BE2C (cell line): ENCODE measurements at places on chromosomes 3 and 15.

GRCh38 chr3:158140396-158140795, 30.5 kb downstream of the RSRC1 start:
- DNase-seq: no peak

DNA sequence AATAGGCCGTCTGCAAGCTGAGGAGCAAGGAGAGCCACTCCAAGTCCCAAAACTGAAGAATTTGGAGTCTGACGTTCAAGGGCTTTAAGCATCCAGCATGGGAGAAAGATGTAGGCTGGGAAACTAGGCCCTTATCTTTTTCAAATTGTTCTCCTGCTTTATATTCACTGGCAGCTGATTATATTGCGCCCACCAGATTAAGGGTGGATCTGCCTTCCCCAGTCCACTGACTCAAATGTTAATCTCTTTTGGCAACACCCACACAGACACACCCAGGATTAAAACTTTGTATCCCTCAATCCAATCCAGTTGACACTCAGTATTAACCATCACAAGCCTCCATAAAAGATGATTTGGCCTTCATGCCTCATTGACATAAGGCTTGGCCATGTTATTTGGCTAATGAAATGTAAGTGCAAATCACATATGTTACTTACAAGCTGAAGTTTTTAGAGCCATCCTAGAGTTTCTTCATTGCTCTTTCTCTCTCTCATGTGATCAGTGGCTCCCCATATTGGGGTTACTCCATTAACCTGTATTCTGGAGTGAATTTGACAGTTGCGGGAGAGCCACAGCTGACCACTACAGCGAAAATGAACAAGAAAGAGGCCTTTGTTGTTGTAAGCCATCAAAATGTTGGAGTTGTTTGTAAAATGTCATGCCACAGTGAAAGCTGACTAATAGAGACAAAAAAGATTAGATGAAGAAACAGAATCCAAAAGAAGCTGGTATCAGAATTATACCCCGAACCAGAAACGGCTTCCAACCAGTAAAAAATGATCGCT, 61.7 kb downstream of the GBE1 start:
- DNase-seq: no peak

DNA sequence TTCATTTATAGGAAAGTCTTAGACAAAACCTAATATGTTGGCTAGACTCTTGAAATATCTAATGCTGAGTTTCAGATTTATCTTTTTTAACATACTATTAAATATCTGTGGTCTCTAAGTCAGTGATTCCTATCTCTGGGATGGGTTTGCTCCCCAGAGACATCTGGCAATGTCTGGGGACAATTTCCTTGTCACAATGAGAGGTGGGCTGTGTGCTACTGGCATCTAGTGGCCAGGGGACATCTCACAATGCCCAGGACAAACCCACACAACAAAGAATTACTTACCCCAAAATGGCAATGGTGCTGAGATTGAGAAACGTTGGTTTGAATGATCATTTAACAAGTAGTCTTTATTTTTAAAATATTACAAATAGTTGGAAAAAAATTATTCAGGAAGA, 602.1 kb downstream of the MAGI1 start:
- DNase-seq: peak; percentile 77

DNA sequence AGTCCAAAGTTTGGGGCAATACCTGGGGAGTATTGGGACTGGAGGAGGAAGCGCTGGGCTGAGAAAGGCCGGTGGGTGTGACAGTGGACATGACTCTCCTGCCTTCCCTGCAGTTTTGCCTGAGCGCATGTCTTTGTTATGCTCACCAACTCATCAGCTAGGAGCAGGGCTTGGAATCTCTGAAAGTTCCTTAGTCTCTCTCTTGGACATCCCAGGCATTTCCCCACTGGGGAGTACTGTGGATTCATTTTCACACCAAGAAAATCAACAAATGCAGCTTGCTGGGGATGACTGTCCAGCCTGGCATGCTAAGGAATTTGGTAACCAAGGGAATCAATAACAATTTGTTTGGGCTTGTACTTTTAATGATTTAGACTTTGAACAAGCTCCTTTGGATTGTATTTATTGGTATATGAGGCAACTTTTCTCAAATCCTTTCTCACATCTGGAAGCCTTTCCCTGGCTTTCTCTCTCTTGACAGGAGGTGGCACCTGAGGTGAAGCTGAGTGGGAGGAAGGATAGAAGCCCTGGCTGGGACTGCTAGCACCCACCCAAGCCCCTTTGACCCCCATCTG, 48.5 kb upstream of the CHST2 start:
- DNase-seq: no peak

- DNase-seq: no peak
These were observed 573.3 kb upstream of the TBL1XR1 start for GRCh38 chr3:177770383-177771230.

GRCh38 chr3:192054881-192055280, 593.9 kb downstream of the PYDC2 start:
- DNase-seq: no peak

DNA sequence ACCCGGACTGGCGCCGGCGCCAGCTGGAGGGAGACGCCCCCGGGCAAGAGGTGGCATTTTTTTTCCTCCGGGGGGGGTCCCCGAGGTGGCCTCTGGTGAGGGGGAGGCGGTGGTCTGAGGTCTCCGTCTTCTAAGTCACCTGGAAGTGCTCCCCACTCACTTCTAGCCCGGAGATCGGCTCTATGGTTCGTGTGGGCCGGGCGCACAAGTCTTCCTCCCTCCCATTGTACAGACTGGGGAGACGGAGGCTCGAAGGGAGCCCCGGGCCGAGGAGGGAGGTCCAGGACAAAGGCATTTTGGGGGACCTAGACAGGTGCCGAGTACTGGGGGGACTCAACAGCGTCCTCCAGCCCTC, 4.4 kb downstream of the GATA2 start:
- peak; percentile 69 for DNase-seq

GRCh38 chr3:193207290-193208273, 33.4 kb upstream of the PLAAT1 start:
- DNase-seq: no peak

- DNase-seq: no peak
These were observed 31.4 kb downstream of the KCNMB2 start for GRCh38 chr3:178567611-178568010.

- no peak for DNase-seq
These were observed 500.1 kb downstream of the OCA2 start for GRCh38 chr15:27599034-27599433.

GRCh38 chr15:64050281-64051092, 4.2 kb upstream of the DAPK2 start:
- peak; percentile 24 for DNase-seq

GRCh38 chr15:79084308-79084968, 6.1 kb downstream of the RASGRF1 start:
- DNase-seq: no peak

DNA sequence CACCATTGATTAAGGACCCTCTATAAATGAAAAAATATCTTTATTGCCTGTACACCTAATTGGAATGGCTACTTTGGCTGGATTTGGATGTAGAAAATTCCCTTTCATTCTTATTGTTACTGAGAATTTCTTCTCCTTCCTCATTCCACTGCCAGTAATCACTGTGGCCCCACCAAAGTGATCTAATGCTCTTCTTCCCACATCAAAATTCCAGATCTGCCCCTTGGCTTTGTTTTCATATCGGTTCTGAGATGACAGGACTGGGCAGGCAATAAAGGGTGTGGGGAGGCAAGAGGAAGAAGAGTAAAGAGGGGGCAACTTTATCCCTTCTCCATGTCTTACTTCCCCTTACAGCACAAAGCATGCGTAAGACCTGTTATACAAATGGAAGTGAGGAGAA, 2.1 kb downstream of the ANKUB1 start:
- no peak for DNase-seq

- no peak for DNase-seq
These were observed 8.0 kb downstream of the FBLN2 start for GRCh38 chr3:13556917-13557316.

- no peak for DNase-seq
These were observed 40.7 kb upstream of the RSL24D1 start for GRCh38 chr15:55237219-55238130.

DNA sequence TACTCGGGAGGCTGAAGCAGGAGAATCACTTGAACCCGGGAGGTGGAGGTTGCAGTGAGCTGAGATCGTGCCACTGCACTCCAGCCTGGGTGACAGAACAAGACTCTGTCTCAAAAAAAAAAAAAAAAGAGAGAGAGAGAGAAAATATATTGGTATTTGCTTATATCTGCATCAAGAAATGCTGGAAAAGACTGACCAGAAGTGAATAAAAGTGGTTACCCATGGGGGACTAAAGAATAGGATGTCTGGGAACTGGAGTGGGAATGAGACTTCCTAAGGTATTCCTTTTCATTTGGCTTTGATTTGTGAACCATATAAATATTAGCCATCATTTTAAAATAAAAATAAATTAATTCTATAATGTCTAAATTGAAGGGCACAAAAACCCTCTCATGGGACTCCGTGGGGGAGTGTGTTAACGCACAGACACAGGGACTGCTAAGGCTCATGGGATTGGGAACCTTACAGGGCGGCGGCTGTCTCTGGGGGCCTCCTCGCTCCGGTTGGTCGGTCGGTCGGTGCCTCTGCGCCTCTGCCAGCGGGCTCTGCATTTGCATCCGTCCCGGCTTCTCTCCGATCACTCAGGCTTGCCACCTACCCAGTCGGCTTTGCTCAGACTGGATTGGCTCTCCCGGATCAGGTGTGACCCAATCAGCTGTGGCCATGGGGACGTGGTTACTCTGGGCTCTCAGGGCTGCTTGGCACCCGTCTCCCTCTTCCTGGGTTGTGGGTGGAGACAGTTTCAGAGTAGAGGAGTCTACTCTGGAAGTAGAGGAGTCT, 12.7 kb upstream of the TSPAN3 start:
- peak; percentile 95 for DNase-seq

DNA sequence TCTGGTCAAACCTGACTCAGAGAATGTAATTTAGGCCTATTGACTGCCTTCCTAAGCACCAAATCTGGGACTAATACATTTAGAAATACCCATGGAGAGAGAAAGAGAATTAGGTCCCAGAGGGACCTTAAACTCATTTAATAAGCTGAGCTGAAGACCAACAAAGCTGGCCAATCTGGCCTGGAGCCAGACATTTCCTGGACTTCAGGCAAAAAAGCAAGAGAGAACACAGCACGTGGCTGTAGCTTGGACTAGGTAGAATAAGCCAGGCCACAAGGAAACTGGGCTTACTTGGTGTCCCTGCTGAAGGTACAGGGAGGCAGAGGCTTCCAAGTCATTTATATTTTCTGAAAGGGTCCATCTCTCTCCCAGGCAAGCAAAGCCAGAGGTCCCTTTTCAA, 88.1 kb downstream of the RTP4 start:
- peak; percentile 24 for DNase-seq

- no peak for DNase-seq
These were observed 1095.1 kb downstream of the IGSF11 start for GRCh38 chr3:117939425-117940027.

DNA sequence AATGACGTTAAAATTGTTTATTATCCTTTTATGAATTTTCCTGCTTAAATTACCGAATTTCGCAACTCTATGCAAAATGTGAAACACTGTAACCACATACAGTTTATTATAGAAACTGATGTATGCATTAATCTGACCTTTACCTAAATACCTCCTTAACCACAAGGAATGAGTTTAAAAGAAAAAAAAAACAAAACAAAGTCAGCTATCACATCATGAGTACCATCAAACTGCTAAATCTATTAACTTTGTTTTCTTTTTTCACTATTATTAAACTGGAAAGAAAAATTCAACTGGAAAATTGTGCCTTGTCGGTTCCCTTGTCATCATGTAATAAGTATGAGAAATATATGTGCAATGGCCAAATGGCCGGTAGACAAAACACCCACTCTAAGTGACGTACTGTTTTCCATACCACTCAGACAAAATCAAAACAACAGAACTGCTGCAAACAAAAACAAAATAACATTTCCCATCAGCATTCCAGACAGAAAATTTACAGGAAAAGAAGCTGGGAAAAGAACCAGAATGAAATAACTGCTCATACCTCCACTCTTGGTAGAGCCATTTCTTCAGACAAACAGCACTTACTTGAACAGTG, 415.3 kb downstream of the FOXP1 start:
- no peak for DNase-seq

GRCh38 chr3:117408811-117409210, 699.2 kb downstream of the TUSC7 start:
- no peak for DNase-seq

GRCh38 chr3:83457551-83457950, 1501.2 kb upstream of the CADM2 start:
- no peak for DNase-seq

GRCh38 chr3:58173669-58174398, 36.9 kb downstream of the DNASE1L3 start:
- DNase-seq: peak; percentile 70

GRCh38 chr3:151201051-151201730, 1.8 kb downstream of the GPR171 start:
- no peak for DNase-seq

DNA sequence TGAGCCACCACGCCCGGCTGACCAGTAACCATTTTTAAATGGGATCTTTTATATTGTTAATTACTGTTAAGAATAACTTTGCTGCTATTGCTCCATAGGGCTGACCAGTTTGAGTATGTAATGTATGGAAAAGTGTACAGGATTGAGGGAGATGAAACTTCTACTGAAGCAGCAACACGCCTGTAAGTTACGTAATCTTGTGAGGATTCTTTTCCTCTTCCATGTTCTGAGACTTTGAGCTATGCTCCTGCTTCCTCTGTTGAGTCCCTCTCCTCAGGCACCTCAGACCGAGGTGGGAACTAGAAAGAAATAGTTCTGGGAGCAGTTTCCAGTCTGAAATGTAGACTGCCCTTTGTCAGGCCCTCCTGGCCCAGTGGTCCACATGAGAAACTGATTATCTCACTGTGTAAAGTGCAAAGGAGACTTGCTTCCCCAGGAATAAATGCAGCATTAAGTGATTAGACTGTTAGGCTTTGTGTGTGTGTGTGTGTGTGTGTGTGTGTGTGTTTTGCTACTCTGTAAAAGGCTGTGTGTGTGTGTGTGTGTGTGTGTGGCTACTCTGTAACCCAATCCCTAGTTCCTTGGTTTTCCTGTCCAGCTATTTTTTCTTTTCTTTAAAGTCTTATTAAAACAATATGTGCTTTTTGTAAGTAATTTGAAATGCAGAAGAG, 5.2 kb downstream of the POLR2H start:
- no peak for DNase-seq

DNA sequence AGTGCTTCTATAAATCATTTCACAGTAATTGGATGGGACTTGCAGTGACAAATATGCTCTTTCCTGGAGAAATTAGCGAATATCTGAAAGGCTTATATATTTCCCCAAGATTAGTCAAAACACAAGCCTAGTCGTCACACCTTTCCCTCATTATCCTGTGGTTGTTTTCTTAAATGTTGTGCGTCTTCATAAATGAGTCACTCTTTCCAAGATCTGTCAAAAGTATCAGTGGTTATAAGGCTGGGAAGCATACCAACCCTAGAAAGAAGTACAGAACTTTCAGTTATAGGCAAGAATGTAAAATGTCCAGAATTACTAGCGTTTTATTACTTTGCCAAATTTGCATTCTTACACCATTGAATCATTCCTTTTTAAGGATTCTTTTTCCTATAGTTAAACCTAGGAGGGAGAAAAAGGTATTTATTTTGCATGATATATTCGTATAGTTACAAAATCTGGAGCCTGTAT, 33.6 kb downstream of the TMEM212 start:
- no peak for DNase-seq

- DNase-seq: no peak
These were observed 154.1 kb downstream of the WNT5A start for GRCh38 chr3:55333046-55333445.

GRCh38 chr3:161890147-161890625, 393.6 kb downstream of the OTOL1 start:
- peak; percentile 71 for DNase-seq

- DNase-seq: no peak
These were observed 12.0 kb downstream of the TTBK2 start for GRCh38 chr15:42908538-42908937.
